HCEC 1CT (cell line): ENCODE measurements at places on chromosomes 2 and 18.

GRCh38 chr2:67626656-67627055 is 229.5 kb downstream of the ETAA1 start:
- DNase-seq, result peak; percentile 34

DNA sequence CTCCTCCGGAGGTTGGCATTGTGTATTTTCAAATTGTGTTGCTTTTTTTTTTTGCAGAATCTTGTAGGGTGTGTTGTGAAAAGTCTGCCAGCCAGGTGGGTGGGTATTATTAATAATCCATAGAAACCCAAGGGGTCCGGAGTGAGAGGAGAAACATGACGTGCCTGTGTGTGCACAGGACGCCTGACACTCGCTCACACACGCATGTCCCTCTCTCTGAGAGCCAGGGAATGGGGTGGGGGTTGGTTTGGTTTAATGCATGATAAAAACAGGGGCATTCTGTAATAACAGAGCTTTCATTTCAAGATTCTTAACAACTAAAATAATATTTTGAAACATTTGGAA is 224.8 kb downstream of the FAM210A start:
- DNase-seq, result no peak

DNA sequence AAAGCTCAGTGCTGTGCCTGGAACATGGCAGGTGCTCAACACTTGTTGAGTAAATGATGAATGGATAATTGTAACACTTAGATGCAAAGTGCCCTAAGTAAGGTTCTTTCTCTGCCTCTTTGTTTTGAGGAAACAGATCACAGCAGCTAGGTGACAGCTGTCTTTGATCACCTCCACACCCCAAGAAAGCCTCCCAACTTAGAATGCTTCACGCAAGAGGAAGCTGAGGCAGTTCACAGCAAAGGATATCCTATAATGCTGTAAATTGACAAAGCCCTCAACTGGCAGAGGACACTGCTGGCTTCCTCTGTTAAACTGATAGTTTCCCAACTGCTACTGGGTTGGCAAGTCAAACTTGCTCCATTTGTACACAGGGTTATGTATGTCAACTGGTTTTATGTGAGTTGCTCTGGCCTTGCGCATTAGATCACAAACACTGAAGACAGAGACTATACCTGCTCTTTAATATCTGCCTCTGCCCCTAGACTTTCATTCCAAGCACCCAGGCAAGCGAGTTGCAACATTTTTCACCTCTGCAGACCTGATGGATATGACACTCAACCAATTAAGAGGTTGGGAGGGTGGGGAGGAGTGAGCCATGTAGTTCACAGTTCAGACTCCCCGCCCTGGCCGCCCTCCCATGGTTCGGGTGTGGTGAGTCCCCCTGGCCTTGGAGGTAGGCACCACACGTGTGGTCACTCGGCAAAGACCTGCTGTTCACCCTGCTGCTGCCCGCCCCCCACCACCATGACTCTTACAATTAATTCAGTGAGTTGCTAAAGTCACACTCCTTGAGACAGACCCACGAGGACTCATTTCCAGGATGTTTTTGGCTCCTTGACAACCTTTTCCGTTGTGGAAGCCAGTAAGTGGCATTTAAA is 4.8 kb upstream of the MALL start:
- DNase-seq, result no peak

GRCh38 chr2:47189635-47190034 is 34.5 kb upstream of the STPG4 start:
- DNase-seq, result peak; percentile 93

DNA sequence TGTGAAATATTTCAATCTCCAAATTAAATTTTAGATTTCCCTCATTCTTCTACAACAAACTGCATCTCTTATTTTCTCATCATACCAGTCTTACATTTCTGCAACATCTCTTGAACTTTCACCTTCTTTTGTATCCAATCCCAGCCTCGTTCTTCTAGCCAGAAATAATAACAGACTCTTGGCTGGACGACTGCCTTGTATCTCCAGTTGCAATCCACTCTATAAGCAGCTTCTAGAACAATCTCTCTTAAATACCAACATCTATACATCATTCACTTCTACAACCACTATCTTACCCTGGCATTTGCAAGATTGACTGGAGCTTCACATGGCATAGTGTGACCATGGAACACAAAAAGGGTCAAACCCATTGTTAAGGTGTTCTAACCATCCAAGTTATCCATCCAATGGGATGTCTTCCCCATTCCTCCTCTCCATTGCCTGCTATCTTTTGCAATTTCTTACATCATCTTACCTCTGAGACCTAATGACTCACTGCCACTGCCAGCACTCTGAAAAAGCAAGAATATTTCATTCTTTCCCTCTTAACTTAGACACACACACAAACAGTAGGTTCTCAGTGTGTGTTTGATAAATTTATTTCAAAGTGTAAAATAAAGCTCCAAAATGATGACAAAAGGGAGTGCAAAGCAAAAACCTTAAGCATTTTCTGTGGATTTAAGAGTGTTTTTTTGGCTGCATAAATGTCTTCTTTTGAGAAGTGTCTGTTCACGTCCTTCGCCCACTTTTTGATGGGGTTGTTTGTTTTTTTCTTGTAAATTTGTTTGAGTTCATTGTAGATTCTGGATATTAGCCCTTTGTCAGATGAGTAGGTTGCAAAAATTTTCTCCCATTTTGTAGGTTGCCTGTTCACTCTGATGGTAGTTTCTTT is 145.6 kb downstream of the METTL4 start:
- peak; percentile 28 for DNase-seq

- peak; percentile 72 for DNase-seq
Measured at GRCh38 chr2:239002954-239003623, 155.2 kb downstream of the TWIST2 start.

DNA sequence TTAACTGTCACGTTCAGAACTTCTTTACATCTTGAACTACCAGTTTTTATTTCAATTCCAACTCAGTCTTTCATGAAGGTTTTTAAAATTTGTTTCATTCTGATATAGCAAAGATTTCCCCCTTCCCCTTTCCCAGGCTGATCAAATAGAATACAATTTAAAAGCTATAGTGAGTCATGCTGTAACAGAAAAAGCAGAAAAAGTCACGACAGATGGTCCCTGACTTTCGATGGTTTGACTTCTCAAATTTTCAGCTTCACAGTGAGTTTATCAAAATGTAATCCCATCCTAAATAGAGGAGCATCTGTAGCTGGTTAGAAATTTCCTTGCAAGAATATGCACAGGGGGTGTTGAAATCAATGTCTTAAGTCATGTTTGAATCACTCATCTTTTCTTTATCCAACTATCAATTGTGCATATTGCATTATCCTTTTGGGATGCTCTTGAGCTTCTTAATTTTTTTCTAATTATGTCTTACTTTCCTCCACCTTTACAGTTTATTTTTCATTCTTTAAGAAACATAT is 500.3 kb downstream of the LRP1B start:
- peak; percentile 49 for DNase-seq

DNA sequence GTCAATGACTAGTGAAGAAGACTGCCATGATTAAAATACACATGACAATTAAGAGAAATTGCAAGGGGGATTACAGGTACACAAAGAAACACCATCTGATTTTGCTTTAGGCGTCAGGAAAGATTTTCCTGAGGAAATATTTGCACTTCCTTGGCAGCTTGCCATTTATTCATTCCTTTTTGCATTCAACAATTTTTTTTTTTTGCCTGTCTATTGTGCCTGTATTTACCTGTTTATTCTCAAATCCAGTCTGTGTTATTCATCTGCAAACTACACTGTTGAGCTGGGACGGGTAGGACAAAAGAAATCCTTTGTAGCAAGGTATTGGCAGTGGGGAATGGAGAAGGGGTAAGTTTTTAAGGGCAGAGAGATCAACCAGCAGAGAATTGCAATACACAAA is 31.8 kb downstream of the SMAD2 start:
- no peak for DNase-seq

GRCh38 chr2:143384111-143384510 is 254.9 kb downstream of the ARHGAP15 start:
- DNase-seq, result no peak

DNA sequence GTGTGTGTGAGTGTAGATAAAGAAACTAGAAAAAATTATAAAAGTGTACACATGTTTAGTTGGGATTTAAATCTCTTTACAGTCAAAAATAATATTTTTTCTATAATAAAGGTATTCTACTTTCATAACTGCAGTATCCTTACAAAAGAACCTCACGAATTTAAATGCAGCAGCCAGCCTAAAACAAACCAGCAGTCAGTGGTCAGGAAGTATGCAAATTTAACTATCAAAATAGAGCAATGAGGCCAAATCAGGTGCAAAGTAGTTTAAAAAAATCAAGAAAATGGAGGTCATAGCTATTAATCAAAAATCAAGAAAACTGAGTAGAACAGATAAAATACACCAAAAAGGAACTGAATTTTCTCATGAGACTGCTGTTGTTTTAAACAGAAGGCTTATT is 407.1 kb downstream of the CDH19 start:
- DNase-seq, result no peak

DNA sequence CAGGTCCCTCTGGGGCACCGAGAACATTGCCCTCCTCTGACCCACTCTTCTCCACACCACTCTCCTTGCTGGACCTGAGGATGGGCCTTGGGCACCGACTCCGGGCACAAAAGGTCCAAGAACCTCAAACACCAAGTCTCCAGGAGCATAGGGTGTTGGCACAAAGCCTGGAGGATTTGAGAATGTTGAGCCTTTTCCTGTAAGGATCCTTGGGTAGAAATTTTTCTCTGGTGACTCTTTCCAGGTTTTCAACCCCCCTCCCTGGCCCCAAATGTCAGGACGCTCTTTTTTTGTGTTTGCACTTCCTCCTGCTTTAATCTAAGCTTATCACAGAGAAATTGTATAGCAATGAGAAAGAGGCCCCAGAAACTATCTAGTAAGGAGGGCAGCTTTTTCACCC is 9.2 kb downstream of the SPR start:
- DNase-seq, result no peak

DNA sequence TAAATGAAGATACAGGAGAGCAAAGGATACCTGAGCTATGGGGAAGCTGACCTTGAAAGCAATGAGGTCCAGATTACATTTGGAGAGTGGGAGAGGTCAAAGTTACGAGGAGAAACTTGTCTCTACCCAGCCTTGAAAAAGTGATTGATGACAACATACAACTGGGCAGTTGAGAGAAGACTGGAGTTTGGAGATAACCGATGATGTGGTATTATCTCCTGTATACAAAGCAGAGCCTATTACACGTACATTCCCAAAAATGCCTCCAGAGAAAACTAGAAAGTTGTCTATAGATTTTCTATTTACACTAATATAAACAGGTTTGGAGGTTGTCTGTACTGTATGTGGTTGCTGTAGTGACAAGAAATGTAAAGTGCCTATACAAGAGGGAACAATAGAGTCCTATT is 28.3 kb downstream of the ARL5A start:
- DNase-seq, result no peak

- DNase-seq, result no peak
Measured at GRCh38 chr18:13451213-13451540, 232.6 kb downstream of the LDLRAD4 start.

- DNase-seq, result no peak
Measured at GRCh38 chr2:169036736-169037440, 5.8 kb upstream of the ABCB11 start.

- no peak for DNase-seq
Measured at GRCh38 chr2:74895001-74895400, 61.1 kb downstream of the HK2 start.

- DNase-seq, result no peak
Measured at GRCh38 chr18:77112747-77113092, 19.9 kb downstream of the MBP start.

GRCh38 chr18:77708826-77709506 is 459.3 kb downstream of the GALR1 start:
- DNase-seq, result no peak

- no peak for DNase-seq
Measured at GRCh38 chr2:236938126-236938525, 147.6 kb upstream of the COPS8 start.

DNA sequence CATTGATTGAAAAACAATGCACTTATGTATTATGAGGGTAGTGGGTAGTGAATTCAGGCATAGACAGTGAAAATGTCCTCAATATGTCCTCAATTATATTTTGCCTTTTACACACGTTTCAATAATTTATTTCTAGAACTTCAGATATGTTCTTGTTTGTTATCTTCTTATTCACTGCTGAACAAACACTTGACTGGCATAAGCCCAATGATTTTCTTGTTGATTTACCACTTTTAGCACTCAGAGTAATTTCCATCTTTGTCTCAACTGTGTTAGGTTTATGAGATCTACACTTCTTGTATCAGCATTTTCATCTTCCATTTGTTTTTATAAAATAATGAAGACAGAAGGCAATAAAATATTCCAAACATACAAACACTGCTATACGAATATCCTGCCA is 61.8 kb upstream of the DCC start:
- no peak for DNase-seq

DNA sequence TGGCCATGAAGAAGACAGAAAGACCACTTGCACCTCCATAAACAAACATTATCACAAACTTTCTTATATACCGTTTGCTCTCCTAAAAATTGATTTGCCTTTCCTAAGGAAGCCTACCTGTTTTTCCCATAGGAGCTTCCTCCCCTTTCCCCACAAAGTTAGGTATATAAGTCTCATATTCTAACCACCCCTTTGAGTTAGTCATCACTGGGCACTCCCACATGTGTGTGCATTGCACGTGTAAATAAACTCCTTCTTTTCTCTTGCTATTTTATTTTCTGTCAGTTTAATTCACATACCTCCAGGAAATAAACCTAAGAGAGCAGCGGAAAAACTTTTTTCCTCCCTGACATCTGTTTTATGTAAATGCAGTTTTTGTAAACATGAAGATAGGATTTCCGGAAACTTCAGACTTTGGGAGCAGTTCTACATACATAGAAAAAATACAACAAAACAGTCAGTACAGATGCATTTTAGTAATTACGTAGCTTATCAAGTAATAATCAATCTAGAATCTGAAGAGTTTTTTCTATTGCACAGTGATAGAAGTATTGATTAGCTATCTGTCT is 46.6 kb downstream of the PLCL1 start:
- DNase-seq, result no peak

DNA sequence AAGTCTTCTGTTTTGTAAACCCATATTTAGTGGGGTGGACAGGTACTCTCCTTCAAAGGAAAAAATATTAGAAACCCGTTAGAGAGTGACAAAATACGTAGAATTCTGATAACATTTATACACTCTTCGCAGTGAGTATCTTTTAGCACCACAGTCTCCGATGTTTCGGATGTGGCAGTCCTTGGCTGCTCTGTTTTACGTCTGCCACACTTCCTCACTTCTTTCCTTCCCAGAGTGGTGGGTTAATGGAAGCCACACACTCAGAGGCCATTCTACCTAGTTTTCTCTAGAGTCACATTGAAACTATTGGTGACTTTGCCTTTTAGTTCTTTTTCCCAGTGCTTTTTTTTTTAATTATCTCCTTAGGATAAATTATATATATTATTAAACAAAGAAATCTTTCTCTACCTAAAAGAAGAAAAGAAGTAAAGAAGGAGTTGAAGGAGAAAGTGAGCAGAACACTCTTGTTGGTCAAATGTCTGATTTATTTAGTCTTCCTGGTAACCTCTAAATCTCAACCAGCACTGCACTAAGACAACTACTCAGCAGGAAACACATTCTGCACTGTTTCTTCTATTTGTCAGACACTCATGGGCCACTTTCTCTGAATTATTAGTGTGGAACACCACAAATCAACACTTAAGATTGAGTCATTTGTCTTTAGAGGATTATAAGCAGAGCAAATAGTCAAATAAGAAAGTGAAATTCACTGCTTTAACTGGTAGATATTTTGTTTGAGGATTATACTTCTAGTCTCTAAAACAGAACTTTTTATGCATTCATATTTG is 451.3 kb upstream of the TMEFF2 start:
- DNase-seq, result no peak
